Adipocyte (in vitro differentiated cells): ENCODE measurements at places on chromosomes 2 and 18.

- DNase-seq, result no peak
Measured at GRCh38 chr18:51251625-51252024, 54.1 kb upstream of the MEX3C start.

DNA sequence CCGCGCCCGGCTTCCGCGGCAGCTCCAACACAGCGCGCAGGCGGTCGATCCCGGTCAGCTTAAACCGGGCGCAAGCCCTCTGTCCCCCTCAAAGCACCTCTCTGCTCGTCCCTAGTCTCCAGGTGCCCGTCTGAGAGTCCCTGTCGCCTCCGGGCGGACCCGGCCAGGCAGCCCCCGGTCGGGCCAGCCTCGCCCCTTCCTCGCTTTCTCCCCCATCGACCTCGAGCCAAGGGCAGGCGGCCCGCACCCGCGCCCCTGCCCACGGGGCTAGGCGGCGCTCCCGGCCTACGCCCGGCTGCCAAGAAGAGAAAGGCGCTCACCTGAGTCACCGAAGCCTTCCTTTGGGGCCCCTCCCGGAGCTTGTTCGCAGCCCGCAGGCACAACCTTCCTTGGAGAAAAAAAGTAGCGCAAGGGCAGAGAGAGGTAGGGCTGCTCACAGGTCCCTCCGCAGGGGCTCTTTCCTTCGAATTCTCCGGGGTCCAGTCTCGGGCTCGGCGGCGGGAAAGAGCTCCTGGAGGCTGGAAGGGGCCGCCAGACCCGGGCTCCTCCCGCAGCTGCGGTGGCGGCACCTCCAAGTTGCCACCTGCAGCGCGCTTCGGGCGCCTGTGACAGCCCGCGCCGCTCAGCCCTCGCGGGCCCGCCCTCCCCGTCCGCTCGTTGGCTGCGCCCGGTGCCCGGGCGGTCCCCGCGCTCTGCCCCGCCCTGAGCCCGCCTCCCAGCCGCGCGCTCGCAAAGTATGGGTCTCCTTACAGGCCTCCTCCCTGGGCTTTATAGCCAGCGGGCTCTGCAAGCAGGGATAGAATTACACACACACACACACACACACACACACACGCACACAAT lies 86.5 kb upstream of the EPB41L3 start:
- DNase-seq, result peak; percentile 68

GRCh38 chr2:113187771-113188170 lies 14.0 kb downstream of the PSD4 start:
- DNase-seq, result no peak

DNA sequence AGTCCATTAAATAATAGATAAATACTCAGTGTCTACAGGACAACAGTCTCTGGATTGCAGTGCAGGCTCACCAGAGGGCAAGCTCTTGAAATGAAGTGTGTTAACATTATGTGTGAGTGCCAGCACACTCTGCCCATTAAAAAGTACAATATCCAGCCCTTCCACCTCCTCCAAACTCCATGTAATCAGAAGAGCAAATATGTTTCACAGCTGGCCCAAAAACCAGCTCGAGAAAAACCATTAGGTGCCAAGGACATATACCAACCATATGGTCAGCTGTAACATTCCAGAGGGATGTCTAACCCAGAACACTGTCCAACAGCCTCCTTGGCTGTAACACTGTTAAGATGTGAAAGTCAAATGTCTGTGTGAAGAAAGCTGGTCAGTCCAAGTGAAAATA lies 112.2 kb downstream of the ZNF385B start:
- DNase-seq, result peak; percentile 68

GRCh38 chr2:211751848-211752247 lies 786.8 kb downstream of the ERBB4 start:
- no peak for DNase-seq

DNA sequence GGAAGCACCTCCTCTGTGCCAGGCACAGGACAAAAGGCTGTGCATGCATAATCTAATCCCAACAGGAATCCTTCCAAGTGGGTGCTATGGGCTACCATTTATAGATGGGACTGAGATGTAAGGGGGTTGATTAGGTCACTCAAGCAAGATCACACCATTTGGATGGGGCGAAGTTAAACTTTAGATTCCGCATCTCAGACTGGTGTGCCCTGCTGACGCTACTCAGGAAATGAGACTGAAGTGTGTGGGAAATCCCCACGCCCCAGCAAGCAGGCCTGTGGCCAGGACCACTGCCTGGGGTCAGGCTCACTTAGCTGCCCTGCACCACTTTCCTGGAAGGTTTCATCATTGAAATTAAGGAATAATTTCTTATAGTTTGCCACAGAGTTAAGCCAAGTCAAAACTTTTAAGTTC lies 70.5 kb upstream of the PPP1CB start:
- DNase-seq, result no peak

GRCh38 chr2:109516445-109517117 lies 97.2 kb downstream of the SEPTIN10 start:
- DNase-seq, result no peak

GRCh38 chr2:59774821-59775433 lies 778.5 kb downstream of the BCL11A start:
- no peak for DNase-seq

GRCh38 chr2:169824373-169825333 lies at the start of gene METTL5:
Gene METTL5 (minus strand): TSS chr2:169824905. CDS start chr2:169824597, 308 bp downstream.
- DNase-seq, result peak; percentile 93

DNA sequence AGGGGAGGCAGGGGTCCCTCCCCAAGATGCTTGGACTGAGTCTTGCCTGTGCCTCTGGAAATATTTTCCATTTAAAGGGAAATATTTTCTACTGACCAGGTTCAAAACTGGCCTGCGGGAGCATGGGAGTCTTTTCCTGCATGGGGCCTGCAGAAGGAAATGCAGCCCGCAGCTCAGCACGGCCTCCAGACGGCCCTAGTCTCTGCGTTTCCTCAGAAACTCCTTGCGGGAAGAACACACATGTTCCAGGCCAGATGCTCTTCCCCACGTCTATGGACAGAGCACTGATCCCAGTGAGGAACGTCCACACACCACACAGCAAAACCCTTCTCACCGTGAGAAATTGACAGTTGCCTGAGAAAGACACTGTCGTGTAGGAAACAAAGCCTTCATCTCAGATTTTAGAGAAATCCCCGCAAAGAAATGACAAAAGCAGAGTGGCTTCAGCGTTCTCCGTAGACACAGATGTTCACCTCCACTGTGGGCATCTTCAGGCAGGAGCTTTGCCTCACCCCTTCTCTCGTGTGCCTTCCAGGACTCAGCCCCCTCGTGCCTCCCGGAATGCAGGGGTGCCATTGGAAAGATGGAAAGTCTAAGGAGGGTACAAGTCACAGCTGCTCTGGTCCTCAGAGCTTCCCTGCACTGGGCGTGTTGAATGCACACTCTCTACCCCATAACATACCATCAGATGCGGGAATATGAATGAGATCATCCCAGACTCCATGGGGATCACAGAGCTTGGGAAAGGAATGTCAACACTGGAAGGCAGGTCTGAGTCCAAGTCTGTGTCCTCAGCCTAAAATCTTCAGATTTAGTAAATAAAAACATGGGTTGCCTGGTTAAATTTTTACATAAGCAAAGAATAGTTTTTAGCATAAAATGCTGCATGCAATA lies 438.7 kb upstream of the SALL3 start:
- no peak for DNase-seq

- DNase-seq, result peak; percentile 23
Measured at GRCh38 chr2:27779417-27780055, 8.0 kb downstream of the MRPL33 start.

DNA sequence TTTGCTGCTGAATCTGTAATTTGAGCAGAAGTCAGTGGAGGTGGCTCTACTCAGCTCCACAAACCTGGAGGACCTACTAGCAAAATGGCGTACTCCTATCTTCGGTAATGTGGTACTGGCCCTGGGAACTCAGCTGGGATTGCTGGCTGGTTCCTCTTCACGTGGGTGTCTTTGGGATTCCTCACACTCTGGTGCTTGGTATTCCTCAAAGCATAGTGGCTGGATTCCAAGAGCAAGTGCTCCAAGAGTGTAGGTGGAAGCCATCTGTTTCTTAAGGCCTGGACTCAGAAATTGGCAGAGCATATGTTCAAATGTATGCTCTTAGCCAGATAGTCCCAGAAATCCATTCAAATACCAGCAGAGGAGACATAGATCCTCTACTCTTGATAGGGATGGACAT lies 281.9 kb upstream of the CDH7 start:
- DNase-seq, result no peak

DNA sequence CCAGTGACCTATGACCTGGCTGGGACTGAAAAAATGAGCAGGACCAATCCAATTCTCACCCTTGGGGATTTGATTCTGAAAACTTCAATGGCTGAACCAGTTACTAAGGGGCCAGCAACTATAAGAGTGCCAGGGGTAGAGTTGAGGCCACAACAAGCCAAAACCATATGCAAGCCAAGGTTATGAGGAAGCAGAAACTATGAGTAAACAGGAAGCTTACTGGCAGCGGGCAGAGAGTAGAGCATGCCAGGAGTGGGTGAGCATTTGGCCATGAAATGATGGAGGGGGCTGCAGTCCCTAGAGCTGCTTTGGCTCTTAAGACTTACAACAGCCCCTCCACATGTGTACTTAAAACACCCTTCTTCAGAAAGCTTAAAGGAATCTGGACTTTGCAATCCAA lies 82.4 kb downstream of the RBMS1 start:
- peak; percentile 55 for DNase-seq

GRCh38 chr2:241389697-241390096 lies 33.6 kb downstream of the FARP2 start:
- DNase-seq, result no peak

GRCh38 chr2:40440835-40441234 lies 11.1 kb downstream of the SLC8A1 start:
- DNase-seq, result no peak

DNA sequence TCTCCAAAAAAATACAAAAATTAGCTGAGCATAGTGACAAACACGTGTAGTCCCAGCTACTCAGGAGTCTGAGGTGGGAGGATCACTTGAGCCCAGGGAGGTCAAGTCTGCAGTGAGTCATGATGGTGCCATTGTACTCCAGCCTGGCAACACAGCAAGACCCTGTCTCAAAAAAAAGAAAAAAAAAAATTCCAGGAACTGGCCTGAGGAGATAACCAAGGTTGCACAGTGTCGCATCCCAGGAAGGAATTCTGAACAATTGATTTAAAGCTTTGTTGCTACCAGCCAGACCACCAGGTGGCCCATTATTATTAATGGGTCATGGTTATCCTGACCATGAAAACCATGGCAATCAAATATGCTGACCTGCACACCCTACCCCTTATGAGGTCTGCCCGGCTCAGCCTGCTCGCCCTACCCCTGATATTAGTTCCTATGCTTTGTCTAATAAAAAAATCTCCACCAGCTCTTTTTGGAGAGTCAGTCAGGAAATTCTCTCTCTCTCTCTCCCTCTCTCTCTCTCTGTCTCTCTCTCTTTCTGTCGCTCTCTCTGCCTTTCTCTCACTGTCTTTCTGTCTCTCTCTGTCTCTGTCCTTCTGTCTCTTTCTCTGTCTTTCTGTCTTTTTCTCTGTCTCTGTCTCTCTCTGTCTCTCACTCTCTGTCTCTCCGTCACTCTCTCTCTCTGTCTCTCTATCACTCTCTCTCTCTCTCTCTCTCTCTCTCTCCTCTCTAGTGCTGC lies 73.7 kb downstream of the NCAPH start:
- DNase-seq, result no peak

DNA sequence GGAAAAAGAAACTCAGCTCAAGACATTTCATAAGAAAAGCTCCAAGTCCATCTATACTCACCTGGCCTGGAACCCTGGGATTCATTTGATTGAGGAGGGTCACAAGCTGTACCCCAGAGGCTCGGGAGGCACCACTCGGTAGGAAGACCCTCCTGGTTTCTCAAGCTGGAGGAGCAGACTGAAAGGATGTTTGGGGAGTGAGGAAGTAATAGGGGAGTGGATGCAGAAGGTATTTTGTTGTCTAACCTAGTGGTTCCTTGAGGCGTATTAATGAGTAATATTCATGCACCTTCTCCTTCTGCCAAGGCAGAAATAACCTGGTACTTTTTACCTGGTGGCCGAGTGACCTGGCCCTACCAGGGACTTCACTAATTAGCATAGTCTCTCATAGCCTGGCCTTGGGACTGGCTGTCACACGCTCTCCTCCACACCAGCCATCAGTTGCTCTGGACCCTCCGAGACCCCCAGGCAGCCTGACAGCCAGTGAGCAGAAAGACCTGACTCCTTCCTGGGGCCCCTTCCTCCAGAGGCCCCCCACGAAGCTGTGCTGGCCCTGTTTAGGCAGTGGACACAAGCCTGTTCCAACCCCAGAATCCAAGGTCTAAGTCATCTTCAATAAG lies 161.4 kb downstream of the BCL2 start:
- no peak for DNase-seq

DNA sequence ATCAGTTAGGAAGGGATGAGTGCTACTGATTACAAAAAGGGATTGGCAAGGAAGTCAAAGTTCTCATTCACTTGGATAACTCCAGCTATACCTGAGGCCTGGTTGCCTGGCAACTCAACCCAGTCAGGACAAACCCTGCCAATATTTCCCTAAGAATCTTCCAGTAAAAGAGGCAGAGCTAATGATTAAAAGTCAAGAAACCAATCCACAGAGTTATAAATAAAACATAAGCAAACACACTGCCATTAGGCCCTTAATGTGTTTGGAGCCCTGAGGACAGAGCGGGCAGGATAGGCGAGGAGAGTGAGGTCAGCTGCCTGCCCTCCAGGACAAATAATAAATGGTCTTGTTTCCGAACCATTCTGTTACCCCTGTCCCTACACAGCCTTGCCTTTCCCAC lies 215.6 kb upstream of the NABP1 start:
- DNase-seq, result no peak

DNA sequence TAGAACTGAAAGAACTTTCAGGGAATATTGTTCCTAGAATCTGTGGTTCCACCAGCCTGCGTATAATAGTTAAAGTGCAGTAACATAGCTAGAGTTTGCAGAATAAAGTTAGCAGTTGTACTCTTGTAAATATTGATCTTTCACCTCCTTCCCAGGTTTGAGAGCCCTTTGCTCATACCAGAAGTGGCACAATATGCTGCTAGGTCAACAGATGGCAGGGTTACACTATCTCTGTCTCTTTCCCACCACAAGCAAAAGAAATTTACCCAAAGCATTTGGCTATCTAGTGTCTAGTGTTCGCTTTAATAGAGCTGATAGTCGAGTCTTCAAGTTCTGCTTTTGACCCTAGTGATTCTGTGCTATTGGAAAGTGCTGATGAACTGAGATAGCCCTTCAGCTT lies 119.0 kb upstream of the KLHL14 start:
- no peak for DNase-seq

- no peak for DNase-seq
Measured at GRCh38 chr18:29057703-29058102, 880.8 kb upstream of the CDH2 start.

DNA sequence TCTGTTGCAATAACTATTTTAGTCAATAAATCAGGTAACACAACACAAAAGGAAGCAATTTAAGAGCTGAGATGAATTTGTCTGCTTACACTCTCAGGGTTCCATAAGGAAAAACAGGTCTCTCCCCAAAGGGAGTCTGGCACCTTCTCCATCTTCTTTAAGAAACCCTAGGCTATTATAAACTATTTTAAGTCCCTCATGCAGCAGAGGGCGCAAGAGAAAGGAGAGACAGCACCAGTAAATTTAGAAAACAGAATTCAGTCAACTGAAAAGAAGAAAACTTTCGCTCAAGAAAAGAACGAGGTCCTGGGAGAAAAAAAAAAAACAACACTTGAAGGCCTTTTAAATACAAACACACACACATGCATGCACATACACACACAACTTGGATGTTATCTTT lies 19.1 kb downstream of the SULT1C4 start:
- DNase-seq, result peak; percentile 46

GRCh38 chr2:229152674-229153073 lies 118.4 kb downstream of the PID1 start:
- DNase-seq, result no peak

GRCh38 chr18:53772293-53772692 lies 452.2 kb downstream of the MBD2 start:
- DNase-seq, result no peak
